ENCODE measurements at places on chromosomes 4 and X. TPM values are rescaled to one million over a fixed set of nuclear protein-coding genes. Genes with fewer than 3 reads are reported as not detected.

Gene RRH
- total RNA-seq: not detected

Gene TCEANC
- total RNA-seq: 1.6 TPM

Gene ADD1
- total RNA-seq: 292 TPM

Gene RASL11B
- 0.14 TPM for total RNA-seq

Gene SAGE1
- total RNA-seq: not detected

Gene APEX2
- total RNA-seq: 18.4 TPM

Gene HTN3
- not detected for total RNA-seq

Gene UGT2B10
- total RNA-seq: not detected

Gene PABPC1L2A
- not detected for total RNA-seq

GRCh38 chr4:131459430-131460101 is 1689.5 kb upstream of the PCDH10 start:
- no peak for DNase-seq

DNA sequence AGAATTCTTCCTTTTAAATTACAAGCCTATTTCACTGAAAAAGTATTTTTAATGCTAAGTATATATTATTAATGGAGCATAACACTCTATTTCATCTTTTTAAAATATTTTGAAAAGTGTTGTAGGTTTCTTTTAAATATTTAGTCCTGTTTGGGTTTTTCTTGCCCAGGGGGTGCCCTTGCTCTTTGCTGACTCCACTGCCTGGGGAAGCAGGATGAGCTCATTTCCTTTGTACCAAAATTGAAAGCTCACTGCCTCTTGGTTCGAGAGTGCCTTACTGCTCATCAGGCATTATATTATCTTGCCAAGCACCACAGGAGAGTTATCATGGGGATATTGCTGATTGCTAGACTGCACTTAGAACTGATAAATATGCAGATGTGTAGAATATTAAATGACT is 819.2 kb downstream of the PCDH18 start:
- no peak for DNase-seq

GRCh38 chrX:19446397-19446796 is 68.9 kb downstream of the MAP3K15 start:
- no peak for DNase-seq

- DNase-seq: no peak
These were observed 15.2 kb downstream of the ADGRG2 start for GRCh38 chrX:19107035-19107434.

DNA sequence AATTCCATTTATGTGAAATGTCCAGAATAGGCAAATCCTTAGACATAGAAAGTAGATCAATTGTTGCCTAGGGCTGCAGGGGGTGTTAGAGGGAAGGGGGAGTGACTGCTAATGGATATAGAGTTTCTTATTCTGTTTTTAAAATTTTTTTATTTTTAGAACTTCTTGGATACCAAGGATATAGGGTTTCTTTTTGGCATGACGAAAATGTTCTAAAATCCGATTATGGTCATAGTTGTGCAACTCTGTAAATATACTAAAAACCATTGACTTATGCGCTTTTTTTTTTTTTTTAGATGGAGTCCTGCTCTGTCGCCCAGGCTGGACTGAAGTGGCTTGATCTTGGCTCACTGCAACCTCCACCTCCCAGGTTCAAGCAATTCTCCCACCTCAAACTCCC is 125.2 kb upstream of the USP9X start:
- DNase-seq: no peak

DNA sequence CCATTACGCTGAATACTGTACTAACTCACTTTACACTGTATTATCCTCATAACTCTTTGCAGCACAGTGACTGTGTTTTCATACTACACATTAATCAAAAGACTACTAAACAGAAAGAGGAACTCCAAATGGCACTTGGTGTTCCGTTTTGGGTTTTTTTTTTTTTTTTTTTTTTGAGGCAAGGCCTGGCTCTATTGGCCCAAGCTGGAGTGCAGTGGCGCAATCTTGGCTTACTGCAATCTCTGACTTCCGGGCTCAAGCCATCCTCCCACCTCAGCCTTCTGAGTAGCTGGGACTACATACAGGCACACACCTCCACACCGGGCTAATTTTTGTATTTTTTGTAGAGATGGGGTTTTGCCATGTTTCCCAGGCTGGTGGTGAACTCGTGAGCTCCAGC is 10.7 kb downstream of the KLHL8 start:
- DNase-seq: no peak

- no peak for DNase-seq
These were observed 132.7 kb downstream of the ARHGAP10 start for GRCh38 chr4:147864607-147865006.

DNA sequence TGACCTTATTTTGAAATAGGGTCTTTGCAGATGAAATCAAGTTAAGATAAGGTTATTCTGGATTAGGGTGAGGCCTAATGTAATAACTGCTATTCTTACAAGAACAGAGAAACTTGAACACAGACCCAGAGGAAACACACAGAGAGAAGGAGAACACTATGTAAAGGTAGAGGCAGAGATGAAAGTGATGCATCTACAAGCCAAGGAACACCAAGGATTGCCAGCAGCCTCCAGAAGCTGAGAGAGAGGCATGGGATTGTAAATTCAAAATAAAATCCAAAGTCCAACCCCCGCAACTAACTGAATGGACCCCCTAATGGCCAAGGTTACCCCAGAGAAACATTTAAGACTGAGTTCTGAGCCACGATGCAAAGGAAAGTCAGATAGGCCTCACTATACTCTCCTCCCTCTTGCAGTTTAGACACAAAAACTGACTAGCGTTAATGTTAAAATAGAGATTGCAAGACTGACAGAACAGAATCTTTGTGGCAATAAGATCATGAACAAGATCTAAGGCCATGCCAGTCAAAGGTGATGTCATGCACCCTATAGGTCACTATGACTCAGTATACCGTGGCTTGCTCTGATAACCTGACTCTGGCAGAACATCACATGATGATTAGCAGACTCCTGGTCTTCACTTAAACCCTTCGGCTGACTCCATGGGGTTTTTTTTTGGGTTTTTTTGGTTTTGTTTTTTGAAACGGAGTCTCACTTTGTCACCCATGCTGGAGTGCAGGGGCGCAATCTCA is 42.9 kb downstream of the DDX60L start:
- DNase-seq: no peak

GRCh38 chr4:153577053-153577452 is 107.0 kb upstream of the TLR2 start:
- no peak for DNase-seq

DNA sequence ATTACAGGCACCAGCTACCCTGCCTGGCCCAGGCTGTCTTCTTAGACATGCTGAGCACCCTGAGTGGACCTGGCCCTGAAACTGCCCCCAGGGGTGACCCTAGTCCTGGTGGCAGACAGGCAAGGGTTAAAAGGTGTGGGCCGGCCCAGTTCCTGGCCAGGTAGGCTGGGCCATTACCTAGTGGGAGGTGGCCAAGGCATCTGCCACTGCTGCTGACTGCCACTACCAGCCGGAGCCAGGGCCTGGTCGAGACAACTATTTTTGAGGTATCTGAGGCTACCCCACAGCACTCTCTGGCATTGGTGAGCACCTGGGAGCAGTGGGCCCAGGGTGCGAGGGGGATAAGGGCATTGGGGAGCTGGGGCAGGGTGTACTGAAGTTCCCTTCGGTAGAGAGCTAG is at the start of gene CCDC120:
TSS of gene CCDC120 (plus strand) at position 206 of the 400 bp plus-strand sequence. CDS start 3,043 bp downstream, outside the sequence.
- DNase-seq: no peak

DNA sequence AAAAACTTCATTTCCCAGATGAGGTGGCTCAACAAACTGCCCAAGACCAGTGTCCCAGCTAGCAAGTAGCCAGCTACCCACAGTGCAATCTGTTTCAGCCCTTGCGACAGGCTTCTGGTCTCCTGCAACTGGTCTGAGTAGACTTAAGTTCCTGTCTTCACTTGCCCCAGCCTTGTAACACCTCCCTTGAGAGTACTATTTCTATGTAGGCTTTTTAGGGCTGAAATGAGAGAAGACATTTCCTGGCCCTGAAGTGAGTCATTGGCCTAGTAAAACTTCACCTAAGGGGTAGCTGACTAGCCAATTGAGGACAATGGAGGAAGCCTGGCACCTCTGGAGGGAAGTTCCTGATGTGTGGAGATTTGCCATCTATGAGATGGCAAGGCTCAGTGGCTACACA is 80.1 kb upstream of the STIM2 start:
- DNase-seq: peak; percentile 33

DNA sequence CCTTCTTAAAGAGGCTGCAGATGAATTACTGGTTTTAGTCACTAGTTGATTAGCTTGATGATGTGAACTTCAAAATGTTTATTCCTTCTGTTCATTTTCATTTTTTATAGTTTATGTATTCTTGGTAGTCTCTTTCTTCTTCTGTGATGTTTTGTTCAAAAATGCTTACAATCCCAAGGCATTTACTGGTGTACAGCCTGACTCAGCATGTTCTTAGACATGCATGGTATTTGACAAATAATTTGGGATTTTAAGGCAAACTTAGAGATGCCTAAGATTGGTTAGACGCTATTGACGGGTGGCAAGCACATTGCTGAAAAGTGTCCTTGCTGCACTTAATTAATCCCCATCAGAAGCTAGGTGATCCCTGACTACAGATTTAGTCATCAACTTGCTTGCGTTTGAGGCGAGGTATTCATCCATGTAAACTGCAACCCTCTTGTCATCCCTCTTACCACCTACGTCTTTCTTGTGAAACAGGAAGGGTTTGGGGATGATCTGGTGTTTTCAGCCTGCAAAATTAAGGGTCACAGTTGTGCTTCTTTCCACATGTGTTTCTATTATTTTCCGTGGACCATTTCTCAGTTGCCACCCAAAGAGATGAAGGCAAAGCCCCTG is 331.8 kb downstream of the DKK2 start:
- DNase-seq: no peak

DNA sequence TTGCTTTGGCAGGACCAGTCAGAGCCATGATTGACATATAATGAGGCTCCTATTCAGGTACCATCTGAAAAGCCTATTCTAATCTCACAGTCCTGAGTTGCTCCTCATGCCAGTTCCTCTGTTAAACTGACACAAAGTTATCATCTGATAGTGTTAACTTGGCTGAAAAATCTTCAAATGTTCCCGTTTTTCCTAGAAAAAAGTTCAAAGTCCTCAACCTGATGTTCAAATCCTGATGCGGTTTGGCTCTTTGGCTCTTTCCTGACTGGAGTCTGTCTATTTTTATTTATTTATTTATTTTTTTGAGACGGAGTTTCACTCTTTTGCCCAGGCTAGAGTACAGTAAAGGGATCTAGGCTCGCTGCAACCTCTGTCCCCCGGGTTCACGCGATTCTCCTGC is 244.2 kb downstream of the ANKRD50 start:
- no peak for DNase-seq

GRCh38 chr4:99221980-99222379 is 2.9 kb upstream of the ADH6 start:
- no peak for DNase-seq

DNA sequence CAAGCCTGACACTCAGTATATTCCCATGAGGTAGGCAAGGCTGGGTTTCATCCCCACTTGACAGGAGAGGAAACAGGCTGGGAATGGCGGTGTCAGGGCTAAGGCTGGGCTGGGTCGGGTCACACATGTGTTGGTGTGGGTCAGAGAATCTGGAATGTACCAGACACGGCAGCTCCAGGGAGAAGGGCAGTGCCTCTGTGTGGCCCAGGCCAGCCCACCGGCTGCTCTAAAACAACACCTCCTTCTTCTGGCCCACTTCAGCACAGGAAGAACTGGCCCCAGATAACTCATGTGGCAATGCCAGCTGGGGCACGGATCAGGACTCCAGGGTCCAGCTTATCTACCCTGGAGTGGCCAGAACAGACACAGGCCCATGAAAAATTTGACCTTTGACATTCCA is 6.3 kb downstream of the HAUS7 start:
- DNase-seq: no peak

DNA sequence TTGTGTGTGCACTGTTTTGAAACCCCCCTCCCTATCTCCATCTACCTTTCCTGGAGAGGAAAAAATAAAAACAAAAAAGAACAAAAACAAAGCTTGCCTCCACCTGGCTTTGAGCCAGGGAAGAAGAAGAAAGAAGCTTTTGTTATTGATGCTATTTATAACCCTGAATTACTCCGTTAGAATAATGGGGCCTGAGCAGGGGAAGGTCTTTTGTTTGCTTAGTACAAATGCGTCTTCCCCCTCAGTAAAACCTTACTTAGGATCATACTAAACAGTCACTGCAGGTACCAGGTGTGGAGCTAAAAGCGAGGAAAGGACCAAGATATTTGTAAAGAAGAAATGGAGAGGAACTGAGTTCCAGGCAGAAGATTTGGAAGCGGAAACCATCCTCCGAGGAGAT is 352.1 kb downstream of the KCNIP4 start:
- no peak for DNase-seq

DNA sequence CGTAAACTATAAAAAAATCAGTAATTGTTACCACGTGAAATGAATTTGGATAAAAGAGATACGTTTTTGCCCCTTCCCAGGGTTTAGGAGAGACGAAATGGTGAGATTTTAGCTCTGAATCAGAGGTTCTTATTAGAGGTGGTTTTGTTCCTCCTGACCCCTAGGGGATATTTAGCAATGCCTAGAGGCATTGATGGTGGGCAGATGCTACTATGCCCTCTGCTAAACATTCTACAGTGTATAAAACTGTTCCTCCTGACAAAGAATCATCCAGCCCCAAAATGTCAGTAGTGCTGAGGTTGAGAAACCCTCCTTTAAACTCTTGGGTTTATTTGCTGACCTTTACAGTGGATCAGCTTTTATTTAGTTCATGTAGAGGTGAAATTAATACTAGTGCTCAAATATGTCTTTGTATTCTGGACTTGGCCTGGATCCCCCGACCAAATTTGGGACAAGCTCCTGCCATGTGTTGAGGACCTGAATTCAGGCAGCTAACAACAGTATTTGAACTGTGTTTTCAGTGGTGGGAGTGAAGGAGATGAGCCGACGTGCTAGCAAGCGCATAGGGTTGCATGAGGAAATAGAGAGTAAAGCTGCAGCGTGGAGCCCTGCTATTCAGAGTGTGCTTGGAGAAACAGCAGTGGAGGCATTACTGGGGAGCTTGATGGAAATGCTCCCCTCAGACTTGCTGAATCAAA is 126.1 kb downstream of the PTTG2 start:
- DNase-seq: no peak

GRCh38 chrX:7117587-7117986 is 29.9 kb upstream of the STS start:
- no peak for DNase-seq

DNA sequence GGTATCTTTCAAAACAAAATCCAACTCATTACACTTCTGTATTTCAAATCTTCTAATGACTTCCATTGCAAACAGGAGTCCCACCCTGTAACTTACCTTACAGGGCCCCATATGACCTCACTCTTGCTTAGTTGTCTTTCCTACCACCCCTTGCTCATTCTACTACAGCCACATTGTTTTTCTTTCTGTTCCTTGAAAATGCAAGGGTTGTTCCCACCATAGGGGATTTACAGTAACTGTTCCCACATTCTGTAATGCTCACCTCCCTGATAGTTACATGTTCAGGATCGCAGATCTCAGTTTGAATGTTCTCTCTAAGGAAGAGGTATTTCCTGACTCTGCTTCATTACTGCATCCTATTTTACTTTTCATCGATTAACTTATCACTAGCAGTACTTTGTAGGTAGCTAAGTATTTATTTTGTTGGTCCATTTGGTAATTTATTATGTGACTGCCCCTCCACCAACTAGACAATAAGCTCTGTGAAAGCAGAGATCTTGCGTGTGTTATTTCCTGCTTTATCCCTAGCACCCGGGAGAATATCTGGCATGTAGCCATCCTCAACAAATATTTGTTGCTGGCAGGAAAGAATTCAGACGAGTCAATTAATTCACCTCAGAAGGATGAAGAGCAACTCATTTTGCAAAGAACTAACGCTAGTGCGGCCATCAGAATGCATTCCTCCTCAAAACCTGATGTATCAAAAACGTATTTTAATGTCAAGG is 21.4 kb downstream of the MAOB start:
- no peak for DNase-seq
